ENCODE measurements at places on chromosomes 1 and 21.

GRCh38 chr1:18922319-18922726 is 20.0 kb upstream of the ALDH4A1 start:
- DNase-seq: no peak

GRCh38 chr1:47838562-47839432 is 158.4 kb downstream of the TRABD2B start:
- DNase-seq: no peak

DNA sequence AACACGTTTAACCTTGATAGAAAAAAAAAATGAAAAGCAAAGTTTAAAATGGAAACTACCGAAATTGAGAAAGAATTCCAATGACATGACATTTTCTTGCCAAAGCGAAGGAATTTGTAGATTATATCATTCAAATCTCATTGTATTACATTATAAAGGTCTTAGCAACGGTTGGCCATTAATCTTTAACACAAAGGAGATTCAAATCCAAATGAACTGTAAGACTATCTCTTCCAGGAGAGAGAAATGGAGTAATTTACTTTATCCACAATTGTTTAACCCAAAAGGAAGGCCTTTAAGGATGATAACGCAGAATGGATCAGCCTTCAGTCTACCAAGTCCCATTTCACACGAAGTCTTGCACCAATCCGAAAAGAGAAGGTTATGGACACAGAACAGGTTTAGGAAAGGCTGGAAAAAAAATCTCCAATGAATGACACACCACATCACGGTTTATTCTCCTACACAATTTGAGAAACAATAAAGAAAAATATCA is 1.5 kb downstream of the ENAH start:
- no peak for DNase-seq

DNA sequence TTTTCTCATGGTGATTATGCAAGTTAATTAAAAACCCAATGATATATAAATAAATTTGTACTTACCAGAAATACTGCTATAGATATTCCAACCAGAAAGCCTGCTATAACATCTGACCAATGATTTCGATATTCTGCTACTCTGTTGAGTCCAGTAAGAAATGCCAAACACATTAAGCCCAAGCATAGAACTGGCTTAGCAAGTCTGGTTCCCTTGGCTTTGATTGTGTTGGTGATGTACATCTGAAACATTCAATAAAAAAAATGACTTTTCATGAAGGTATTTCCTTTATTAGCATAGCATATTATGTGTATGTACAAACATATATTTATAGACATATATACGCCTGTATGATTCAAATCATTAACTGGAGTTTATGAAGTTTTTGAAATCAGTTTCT is 82.8 kb downstream of the PLPPR5 start:
- DNase-seq: no peak

DNA sequence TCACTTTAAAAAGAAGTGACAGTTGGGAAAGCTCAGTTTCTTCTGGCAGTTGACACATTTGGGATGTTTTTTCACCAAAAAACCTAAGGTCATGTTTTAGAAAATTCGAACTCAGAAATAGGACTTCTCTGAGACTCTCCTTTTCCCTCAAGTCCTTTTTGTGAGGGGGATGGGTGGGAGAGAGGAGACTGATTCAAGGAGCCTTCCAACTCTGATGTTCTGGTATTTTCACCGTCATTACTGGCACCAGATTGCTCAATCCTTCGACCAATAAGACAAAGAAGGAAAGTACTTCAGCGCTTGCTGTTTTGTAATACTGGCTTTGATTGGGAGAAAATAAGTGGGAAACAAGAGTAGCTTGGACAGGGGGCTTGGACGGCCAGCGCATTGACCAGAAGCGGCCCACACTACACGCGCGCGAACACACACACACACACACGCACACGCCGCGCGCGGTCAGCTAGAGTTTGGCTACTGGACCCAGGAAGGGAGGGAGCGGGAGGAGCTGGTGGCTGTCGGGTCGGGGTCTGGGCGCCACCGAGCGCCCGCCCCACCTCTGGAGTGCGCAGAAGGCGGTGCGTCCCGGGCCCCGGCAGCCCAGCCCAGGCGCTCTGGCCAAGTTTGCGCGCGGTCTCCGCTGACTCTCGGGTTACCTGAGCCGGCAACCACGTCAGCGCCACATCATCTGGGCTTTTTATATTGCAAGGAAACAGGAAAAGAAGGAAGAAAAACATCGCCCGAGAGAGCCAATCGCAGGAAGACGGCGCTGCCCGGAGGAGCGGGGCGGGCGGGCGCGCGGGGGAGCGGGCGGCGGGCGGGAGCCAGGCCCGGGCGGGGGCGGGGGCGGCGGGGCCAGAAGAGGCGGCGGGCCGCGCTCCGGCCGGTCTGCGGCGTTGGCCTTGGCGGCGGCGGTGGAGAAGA is at the start of gene KCNK1:
Gene KCNK1 (plus strand): TSS at position 855 of the 921 bp plus-strand sequence. CDS start 66 bp downstream, at position 921.
- DNase-seq: no peak

GRCh38 chr1:40668769-40669525 is 3.5 kb upstream of the RIMS3 start:
- DNase-seq: no peak

DNA sequence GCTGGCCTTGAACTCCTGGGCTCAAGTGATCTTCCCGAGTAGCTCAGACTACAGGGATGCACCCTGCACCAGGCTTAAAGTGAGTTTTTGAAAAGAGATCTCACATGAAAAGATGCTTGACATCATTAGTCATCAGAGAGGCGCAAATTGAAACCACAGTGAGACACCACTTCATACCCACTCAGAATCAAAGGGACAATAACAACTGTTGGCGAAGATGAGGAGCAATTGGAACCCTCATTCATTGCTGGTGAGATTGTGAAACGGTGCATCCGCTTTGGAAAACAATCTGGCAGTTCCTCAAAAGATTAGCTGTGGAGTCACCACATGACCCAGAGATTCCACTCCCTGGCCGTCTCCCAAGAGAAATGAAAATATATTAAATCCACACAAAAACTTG is 122.3 kb downstream of the PGBD5 start:
- no peak for DNase-seq

- DNase-seq: no peak
These were observed 721.3 kb upstream of the NCAM2 start for GRCh38 chr21:20276954-20277353.

GRCh38 chr21:33561373-33561772 is 18.5 kb downstream of the SON start:
- DNase-seq: no peak

GRCh38 chr21:27077501-27077900 is 110.6 kb upstream of the ADAMTS5 start:
- no peak for DNase-seq

DNA sequence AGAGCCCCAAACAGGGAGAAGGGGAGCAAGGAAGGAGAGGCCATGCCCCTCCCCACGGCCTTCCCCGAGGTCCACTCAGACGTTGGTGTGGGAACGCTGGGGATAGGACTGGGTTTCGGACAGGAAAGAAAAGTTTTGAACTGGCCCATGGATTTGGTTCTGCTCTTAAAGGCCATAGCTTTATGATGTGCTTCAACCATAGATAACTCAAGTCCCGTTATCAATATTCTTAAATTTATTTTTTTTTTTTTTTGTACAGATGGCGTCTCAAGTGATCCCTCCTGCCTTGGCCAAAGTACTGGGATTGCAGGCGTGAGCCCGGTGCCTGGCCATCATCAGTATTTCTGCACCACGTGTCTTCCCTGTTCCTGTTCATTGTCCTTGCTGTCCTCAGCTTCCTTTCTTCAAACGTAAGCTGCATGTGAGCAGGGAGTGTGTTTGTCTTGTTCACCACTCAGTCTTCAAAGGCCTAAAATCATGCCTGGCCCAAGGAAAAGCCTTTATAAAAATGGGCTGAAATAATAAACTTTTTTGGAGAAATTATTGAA is 820 bp upstream of the KRTAP10-1 start:
- DNase-seq: no peak

- no peak for DNase-seq
These were observed at the start of gene TRAF5 for GRCh38 chr1:211326528-211327345. Gene TRAF5, plus strand, starts transcription at chr1:211326833. Its CDS starts 26,407 bp downstream, at chr1:211353240.

DNA sequence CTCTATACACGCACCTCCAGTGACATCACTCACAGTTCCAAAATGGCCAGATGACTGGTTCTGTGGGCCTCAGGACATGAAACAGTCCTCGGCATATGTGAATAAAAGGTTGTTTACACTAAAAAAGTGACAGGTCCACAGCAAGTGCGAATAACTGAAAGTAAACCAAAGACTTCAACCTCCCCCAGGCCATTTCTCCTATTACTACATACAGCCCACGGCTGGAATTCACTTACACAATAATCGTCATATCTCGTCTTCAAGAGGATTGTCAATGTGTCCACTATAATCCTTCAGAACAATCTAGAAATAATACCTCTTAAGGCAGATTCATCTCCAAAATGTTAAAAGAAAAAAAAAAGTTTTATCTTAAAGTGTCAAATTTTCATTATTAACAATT is 1.9 kb upstream of the PRDM15 start:
- no peak for DNase-seq

GRCh38 chr1:221141096-221141495 is 261.9 kb downstream of the HLX start:
- no peak for DNase-seq

DNA sequence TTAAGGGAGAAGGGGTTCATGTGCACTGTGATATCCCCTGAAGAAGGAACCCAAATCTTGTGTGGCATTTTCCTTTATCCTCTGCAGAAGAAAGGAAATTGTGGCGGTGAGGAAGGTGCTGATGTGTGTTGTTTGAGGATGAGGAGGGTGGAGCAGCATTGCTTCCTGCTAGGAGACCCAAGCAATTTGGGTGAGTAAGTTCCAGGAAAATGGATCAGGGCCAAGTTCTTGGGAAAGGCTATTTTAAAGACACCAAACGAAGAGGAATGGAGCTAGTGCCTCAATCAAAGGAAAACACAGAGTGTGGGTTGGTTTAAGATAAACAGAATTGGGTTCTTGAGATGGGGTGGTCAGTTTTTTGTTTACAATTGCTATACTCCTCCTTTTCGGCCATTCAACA is 86.7 kb upstream of the MARK1 start:
- no peak for DNase-seq

DNA sequence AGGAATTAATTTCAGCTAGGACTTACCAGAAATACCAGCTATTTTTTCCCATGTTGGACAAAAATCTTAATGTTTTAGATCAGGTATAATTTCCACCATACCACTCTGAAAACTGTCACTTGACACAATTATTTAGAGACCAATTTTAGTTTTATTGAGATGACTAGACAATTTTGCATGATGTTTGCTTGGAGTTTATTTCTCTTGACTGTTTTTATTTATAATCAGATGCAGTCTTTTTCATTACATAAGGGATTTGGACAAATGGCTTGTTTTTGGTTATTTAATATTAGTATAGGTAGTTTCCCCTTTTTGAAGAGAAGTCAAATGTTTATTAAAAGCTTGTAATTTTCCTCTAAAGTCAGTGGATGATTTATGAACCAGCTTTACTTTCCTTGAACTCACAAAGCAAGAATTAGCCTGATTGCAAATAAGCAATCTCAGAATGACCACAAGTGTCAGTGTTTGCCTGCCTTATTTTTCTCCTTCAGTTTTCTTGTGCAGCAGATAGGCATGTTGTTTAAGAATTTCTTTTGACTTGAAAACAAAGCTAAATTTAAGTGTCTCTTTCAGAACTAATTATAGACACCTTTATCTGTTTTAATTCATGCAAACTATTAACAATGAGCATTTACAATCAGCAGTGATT is 3.8 kb upstream of the B3GALT2 start:
- no peak for DNase-seq
